ENCODE measurements at places on chromosomes 1 and 21.

DNA sequence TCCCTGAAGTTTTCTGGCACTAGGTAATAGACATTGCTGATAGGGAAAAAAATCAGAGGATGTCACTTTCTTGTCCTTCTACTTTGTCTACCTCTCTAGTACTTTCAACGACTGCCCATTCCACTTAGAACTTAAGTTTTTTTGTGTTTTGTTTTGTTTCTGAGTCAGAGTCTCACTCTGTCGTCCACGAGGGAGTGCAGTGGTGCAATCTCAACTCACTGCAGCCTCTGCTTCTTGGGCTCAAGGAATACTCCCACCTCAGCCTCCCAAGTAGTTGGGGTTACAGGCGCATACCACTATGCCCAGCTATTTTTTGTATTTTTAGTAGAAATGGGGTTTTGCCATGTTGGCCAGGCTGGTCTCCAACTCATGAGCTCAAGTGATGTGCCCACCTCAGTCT is 79.2 kb downstream of the SGIP1 start:
- no peak for DNase-seq

- peak; percentile 64 for DNase-seq
These were observed 27.7 kb downstream of the CR1L start for GRCh38 chr1:207672522-207673130.

DNA sequence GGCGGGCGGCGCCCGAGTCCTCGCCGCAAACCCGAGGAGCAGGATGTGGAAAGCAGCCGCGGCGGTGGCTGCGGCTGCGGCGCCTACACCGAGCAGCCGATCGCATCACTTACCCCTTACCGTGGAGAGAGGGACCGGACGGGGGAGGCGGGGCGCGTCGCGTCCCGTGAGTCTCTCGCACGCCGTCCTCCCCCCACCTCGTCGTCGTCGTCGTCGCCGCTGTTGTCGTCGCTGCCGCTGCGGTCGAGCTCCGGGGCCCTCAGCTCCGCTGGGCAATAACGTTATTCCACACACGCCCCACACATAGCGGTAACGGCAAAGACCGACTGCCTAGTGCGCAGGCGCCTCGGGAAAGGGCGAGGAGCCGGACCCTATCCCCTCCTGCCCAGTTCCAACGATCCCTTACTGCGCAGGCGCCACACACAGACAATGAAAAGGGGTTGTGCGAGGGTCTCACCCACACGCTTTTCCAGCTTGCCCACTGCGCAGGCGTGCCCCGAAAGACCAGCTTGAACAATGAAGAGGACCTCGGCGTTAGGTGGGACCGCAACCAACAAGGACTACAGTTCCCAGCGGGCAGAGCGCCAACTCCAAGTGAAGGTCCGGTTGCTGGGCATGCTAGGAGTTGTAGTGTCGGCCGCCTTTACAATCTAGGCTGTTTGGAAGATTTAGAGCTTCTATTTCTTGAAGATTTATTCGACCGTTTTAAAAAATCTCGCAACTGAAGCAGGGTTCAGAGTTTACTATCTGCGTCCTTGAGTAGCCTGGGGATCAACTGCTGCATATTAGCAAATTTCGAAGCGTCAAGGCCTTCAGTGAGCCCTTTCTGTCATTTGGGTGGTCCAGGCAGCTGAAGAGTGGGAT is at the start of gene CEP170:
CEP170 (minus strand) TSS at position 355 of the 864 bp plus-strand sequence. CDS start 30,001 bp downstream, outside the sequence.
- DNase-seq, result peak; percentile 94

GRCh38 chr1:29651246-29651645 is 414.9 kb downstream of the PTPRU start:
- no peak for DNase-seq

- no peak for DNase-seq
These were observed 71.5 kb downstream of the POU2F1 start for GRCh38 chr1:167292216-167292615.

DNA sequence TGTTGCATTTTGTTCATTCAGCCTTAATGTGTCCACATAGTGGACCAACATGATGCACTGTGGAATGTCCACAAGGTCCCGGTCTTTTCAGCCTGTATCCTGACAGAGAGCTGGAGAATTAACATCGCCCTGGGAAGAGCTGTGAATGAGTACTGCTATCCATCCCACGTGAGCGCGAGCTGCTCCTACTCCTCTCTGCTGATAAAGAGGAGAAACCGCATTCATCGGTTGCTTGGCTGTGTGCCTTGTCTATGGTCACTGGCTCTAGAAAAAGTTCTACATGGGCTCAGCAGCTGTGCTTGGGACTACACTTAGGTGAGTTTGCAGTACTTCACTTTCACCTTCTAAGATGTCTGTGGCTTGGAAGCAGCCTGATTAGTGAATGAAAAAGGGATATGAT is 31.1 kb upstream of the IGSF5 start:
- no peak for DNase-seq

DNA sequence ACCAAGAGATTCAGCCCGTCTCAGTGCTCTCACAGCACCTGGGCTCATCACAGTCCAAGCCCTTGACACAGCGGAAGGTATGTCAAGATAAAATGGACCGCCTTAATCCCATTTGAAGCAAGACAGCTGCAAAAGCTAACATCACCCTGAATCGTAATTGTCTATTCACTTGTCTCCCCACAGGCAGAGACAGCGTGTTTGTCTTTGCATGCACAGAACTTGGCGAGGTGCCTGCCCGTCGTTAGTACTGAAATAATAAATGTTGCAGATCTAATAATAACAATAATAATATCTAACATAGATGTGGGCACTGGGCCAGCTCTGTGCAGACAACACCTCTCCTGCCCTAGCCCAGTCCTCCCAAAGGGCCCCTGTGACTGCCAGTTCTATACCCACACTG is 271.7 kb downstream of the NPHP4 start:
- DNase-seq, result no peak

DNA sequence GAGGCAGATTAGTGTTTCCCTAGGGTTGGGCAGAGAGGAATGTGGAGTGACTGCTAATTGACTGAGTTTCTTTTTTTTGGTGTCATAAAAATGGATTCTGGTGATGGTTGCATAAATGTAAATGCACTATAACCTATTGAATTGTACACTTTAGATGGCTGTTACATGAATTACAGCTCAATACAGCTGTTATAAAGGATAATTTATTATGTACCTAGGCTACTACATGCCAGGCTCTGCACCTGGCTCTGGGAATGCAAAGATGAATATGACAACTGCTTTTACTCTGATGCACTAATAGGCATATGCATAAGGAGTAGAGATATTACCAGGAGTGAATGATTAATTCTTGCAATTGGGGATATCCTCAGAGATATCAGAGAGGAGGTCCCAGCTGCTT is 345.3 kb downstream of the PTBP2 start:
- DNase-seq, result no peak

- DNase-seq, result no peak
These were observed 4.0 kb upstream of the ST6GALNAC3 start for GRCh38 chr1:76070538-76070937.

GRCh38 chr21:42533963-42534355 is 20.3 kb downstream of the SLC37A1 start:
- DNase-seq, result no peak

GRCh38 chr1:155184351-155184811 is 10.7 kb downstream of the TRIM46 start:
- no peak for DNase-seq

DNA sequence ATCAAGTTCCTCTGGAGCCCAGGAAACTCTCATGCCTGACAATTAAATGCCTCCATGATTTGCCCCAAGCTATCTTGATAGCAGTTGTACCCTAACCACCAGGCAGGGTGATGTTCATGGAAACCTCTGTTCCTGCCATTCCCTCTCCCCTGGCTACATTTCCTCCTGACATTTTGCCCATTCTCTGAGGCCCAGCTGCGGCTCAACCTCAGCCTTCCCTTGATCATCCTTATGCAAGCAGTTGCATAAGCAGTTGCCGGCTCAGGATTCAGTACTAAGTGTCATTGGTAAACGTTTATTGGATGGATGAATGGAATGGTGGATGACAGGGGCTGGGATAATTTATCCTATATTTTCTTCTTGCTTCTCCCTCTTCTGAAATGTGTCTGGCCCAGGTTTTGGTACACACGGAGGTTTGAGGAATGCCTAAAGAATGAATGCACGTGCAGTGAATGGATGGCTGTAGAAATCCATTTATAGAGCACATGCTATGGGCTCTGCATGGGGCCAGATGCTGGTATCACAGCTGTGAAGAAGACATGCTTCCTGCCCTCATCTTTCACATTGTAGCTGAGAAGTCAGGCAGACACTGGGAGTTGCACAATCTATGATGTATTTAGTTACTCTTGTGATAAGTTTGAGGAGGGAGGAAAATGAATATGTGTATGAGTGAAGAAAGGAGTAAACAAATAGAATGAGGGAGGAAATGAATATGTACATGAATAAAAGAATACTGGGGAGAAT is 261.8 kb downstream of the FOXD2 start:
- DNase-seq, result no peak

DNA sequence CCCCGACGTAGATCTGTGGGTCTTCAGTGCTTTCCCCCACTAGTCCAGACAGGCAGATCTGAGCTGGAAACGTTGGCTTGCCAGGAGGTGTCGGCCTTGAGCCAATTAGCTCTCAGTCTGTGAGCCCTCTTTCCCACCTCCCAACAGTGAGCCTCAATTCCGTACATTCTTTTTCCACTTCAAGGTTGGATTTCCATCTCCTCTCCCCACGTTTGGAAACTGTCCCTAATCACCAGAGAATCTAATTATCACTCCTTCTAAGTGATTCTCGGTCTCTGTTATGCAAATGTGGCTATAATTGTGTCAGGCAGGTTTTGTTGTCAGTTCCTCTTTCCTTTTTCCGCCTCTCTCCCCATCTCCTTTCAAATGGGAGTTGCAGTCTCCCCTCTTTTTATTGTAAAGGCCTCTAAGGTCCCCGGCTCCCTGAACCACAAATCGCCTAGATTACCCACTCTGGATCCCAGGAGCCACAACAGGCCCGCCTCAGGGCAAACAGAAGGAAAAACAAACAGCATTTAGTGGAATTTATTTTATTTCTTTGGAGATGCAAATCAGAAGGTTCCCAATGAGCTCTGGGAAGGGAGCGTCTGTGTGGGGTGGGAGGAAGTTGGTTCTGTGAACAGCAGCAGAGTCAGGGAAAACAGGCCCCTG is 29.4 kb upstream of the LRRN2 start:
- no peak for DNase-seq

DNA sequence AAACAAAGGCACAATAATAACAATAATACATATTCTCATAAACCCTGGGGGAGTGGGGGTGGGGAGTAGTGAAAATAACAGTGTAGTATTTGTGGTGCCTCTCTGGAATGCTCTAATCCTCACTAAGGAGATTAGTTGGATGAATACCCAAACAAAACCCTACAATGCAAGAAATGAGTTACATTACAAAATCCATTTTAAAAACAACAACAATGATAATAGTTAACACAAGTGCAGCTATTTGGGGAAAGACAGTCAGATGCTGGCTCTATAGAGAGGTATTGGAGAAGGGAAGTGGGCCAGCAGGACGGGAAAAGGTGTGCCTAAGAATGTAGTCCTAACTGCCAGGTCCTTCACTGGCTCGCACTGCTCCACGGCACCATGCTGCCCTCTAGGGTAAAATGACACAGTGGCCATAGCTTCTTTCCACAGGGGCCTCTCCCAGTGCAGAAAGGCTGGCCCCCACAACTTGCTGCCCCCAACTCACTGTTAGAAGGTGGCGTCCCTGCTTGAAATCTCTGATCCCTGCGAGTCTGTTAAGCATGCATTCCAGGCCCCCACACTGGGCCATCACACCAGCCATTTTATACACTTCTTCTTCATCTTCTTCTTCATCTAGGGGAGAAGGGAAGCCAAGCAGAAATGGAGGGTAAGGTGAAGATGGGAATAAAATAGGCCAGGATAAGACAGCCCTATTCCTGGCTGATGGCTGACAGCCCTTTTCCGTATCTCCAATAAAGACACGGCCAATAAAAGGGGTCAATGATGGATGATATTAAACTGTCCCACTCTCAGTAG is 113.8 kb downstream of the UBR4 start:
- no peak for DNase-seq

- DNase-seq, result no peak
These were observed 2.5 kb downstream of the EIF4G3 start for GRCh38 chr1:21174230-21174629.

DNA sequence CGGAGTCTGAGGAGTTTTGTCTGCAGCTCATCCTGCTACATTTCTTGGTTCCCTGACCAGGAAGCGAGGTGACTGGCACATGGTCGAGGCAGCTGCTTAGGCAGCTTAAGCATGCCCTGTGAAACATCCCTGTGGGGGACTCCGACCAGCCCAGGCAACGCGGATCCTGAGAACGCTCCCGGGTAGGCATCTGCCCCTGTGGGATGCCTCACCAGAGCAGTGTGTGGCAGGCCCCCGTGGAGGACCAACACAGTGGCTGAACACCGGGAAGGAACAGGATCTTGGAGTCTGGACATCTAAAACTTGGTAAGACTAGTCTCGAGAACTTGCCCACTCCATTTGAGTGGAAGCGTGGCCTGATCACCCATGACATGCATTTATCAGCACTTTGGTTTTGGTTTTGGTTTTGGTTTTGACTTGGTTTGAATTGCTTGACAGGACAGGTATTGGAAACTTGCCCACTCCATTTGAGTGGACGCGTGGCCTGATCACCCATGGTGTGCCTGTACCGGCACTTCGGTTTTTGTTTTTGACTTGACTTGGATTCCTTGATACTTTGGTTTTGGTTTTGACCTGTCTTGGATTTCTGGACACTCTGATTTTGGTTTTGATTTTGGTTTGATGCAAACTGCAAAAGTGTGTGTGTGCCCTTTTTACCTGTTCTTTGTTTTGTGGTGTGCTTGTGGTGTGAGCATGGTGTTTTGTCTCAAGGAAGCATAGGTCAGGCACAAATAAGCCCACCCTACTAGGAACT is 12.2 kb upstream of the NEK2 start:
- DNase-seq, result no peak
